Pericardium fibroblast (primary cell): ENCODE measurements at places on chromosomes 1 and 21. TPM values are rescaled to one million over a fixed set of nuclear protein-coding genes. Genes with fewer than 3 reads are reported as not detected.

The CFHR2 gene
- total RNA-seq, result not detected in 2 replicates

The LYPLAL1 gene
- 17.4 and 19.2 TPM in 2 replicates for total RNA-seq

The NBPF4 gene
- not detected in 2 replicates for total RNA-seq

The FAM229A gene
- total RNA-seq, result 4.9 and 7.4 TPM in 2 replicates

The LY9 gene
- total RNA-seq, result not detected in 2 replicates

The OR2G6 gene
- total RNA-seq, result not detected in 2 replicates

The S100A7A gene
- total RNA-seq, result not detected in 2 replicates

The TAS1R1 gene
- 0.17 TPM in 1 of 2 replicates, not detected in the other for total RNA-seq

The TAL1 gene
- not detected in 2 replicates for total RNA-seq

The LMOD1 gene
- 2.9 and 8.6 TPM in 2 replicates for total RNA-seq

The EPHA8 gene
- total RNA-seq, result not detected in 2 replicates

The LCE2A gene
- total RNA-seq, result not detected in 2 replicates

The CDCA8 gene
- 0.47 and 0.60 TPM in 2 replicates for total RNA-seq

The CELA3A gene
- not detected in 2 replicates for total RNA-seq

The RNF207 gene
- 3.7 and 8.2 TPM in 2 replicates for total RNA-seq

The SPTA1 gene
- total RNA-seq, result under 0.01 and 0.09 TPM in 2 replicates

The PRDM16 gene
- total RNA-seq, result under 0.01 TPM in 1 of 2 replicates, not detected in the other

The PFKL gene
- total RNA-seq, result 96.3 and 149 TPM in 2 replicates

The ROR1 gene
- total RNA-seq, result 85.4 and 93.1 TPM in 2 replicates

The NR5A2 gene
- total RNA-seq, result 2.3 TPM in 1 of 2 replicates, not detected in the other
